GM18507 (cell line): ENCODE measurements at places on chromosomes 12 and 14.

DNA sequence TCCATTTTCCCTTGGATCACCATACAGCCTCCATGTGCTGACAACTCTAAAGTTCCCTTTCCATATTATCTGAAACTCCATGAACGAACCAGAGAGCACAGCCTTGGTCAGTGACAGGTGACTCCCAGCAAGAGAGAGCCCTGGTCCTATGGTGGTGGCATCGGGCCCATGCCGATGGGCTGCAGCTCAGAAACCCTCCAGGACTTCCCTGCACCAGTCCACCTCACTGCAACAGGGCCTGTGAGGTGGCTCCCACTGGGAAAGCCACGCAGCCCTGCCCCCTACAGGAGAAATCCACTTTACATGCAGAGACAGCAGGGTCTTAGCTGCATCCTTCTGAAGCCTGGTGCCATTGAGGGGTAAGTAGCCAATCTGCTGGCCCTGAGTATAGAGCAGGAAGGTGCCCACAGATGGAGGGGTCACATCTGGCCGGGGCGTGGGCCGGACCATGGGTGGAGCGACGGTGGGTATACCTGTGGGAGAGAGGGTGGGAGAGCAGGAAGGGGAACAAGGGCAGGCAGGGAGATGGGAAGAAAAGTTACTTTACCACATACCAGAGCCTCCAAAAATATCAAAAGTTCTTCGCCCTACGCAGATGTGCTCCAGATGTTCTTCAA lies 24.7 kb downstream of the RTRAF start:
- no peak for DNase-seq

GRCh38 chr12:94618995-94619695 lies 31.2 kb downstream of the TMCC3 start:
- no peak for DNase-seq

GRCh38 chr14:92425101-92425500 lies 88.5 kb upstream of the RIN3 start:
- DNase-seq: no peak

DNA sequence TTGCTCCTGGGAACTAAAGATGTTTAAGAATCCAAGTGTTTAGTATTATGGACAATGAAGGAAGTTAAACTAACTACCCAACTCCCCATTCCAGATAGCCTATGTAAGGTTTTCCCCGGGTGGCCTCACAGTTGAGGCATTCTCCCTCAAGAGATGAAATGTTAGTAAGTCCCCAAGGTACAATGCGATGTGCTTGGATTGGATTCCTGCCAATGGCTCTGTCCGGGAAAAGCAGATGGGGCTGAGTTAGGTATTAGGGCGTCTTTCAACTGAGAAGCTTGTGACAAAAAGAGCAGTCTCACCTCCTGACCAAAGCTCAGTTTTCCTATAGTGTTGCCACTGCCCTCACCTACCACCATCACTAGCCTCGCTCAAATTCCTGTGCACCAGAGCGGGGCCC lies 64.8 kb upstream of the E2F7 start:
- no peak for DNase-seq

GRCh38 chr12:7948589-7949260 lies 12.7 kb upstream of the SLC2A3 start:
- no peak for DNase-seq

DNA sequence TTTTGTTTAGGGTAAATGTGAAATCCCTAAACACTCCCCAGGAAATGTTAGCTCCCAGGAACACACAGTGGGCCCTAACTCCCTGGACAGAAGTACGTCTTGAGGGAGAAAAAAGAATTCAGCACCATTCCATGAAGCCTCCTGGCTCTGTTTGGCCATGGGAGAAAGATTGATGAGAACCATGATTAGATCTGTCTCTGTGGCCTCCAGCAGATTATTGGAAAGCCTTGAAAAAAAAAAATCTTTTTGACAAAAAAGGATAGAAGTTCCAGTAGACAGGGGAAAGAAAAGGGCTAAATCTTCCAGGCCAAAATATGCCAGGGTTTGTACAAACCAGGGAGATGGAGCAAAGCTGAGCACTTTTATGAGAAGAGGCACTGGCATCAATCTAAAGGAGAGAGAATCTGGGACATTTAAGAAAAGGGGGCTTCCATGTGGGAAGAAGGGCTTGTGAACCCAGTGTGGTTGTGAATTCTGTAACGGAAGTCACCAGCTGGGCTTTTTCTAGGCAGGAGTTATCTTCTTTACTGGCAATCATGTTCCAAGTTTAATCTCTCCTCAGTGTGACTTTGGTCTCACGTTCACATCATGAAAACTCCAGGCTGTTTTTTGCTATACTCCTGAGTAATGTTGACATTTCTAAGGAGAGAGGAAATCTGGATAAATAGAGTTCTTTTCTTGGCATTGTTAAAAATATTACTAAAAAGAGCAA lies 426.7 kb downstream of the RAD51B start:
- DNase-seq: no peak

DNA sequence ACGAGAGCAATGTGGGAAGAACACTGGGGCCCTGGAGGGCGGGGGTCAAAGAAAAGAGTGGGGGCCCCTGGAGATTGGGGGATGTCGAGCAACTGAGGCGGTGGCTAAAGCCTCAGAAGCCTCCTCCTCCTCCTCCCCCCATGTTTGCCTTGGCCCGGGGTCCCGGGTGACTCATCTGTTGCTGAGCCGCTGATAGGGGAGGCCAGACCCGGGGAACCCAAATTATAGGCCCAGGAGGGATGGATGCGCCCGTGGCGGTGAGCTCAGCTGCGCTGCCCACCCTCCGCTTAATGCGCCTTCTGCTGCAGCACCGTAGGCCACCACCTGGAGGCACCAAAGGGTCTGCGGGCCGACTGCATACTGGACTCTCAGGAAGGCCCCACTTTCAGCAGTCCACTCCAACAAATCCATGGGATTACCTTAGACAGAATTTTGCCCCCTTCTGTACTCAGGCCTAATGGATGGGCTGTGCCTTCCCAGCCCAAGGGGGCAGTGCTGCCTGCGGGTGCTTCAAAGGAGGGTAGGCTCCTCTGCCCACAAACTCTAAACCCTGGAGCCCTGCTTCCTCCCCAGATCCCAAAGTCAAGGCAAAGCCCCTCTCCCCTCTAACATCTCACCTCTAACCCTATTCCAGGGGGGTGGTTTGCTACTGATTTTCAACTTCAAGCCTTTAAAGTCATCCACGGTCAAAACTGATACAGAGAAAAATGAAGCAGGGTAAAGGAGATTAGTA lies 2.6 kb upstream of the WNT10B start:
- DNase-seq: no peak

DNA sequence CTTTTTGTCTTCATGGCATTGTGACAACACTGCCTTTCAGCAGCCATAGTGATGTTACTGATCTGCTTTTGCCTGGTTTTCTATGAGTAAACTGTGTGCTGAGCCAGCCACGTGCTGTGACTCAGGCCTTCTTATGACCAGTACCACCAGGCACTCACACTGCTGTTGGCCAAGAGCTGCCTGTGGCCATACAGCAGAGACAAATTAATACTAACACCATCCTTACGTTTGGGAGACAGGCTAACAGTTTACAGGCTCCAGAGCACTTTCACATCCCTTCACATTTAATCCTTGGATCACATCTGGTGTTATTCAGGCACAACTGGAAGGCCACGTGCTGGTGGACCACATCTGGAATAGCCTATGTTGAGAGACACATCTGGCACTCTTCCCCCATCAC lies 377.9 kb downstream of the CCDC91 start:
- DNase-seq: no peak

GRCh38 chr14:105124823-105125222 lies 43.8 kb downstream of the JAG2 start:
- DNase-seq: no peak

DNA sequence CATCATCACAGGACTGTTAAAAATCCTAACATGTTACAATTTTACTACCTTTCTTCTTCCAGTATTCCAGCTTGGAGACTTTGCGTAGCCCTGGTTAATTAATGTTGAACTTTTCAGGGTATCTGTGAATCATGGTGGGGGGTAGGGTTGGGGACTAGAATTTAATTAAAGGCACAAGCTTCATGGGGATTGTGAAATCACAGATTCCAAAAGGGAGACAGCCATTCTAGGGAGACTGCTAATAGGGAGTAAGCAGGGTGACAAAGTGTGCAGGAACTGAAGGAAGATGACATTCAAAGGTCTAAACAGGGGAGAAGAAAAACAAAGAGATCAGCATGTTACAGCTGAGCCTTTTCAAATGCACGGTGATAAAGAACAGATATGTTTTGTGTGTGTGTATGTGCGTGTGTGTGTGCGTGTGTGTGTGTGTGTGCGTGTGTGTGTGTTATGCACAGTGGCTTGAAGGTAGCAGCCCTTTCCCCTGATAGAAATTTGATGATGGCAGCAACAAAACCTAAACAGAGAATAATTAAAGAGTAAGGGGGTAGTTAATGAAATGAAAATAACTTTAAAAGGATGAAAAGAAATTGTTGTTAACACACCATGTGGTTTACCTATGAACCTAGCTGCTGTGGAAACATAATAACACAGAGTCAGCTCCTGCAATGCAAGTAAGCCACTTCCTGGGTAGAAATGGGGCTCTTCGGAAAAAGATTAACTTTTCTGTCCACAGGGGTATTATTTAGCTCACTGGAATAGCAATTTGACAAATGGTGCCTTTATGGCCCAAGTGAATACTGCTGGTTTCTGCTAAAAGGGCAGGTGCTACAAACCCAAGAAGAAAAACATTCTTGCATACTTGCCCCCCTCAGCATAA lies 581.7 kb downstream of the DIO2 start:
- DNase-seq: no peak

DNA sequence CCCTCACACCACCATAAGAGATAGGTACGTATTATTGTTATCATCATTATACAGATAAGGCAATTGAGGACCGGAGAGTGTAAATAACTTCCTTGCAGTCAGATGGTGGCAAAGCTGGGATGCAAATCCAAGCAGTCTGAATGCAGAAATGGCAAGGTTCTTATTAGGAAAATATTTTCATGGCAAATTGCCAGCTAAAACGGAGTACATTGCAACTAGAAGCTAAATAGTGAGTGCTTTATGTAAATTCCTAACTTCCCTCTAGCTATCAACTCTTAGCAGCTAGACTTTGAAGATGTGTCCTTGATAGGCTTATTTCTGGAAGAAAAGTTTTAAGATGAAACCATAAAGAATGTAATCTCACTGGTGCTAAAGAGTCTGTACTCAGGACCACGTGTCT lies 323.9 kb upstream of the DIO2 start:
- no peak for DNase-seq
